ENCODE measurements at places on chromosomes 1 and 21.

DNA sequence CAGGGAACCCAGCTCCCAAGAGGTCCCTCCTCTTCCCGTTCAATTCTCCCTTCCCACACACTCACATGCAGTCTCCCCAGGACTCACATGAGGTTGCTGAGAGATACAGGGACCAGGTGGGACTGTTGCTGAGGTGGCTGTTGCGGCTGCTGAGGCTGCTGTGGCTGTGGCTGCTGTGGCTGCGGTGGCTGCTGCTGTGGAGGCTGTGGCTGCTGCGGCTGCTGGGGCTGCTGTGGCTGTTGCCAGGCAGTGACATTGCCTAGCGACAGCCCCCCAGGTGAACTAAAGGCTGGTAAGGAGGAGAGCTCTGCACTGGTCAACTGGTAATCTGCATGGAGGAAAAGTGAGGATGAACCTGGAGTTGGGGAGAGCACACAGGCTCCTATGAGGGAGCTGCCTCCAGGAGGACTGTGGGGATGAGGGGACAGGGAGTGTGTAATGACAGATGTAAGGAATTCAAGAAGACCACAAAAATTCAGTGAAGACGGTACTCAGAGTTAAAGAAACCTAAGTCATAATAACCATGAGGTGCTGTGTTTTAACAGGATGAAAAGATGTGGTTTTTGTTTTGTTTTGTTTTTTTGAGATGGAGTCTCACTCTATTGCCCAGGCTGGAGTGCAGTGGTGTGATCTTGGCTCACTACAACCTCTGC lies 31.8 kb downstream of the MEF2D start:
- no peak for DNase-seq

- DNase-seq, result no peak
Observed at GRCh38 chr21:15742052-15742670, 12.4 kb downstream of the USP25 start.

DNA sequence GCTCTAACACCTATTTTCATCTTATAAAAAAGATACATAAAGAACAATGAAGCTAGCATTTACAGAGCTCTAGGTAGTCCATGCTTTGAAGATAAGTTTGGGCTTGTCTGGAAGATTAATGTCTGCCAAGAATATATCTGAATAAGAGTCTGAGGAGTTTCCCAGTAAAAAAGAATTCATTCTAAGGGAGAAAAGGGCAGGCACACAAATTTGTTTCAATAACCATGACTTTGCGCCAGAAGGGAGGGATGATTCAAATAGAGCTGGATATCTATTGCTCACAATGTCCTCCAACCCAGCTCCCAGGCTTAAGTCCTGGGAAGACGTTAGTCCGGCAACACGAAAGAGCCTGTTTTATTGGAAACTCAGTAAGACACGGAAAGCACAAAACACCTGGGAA lies 9.7 kb upstream of the TTLL7 start:
- no peak for DNase-seq

GRCh38 chr1:189646066-189646465 lies 831.6 kb downstream of the BRINP3 start:
- no peak for DNase-seq

GRCh38 chr1:10280439-10281350 lies 70.3 kb downstream of the KIF1B start:
- peak; percentile 12 for DNase-seq

- no peak for DNase-seq
Observed at GRCh38 chr1:220696863-220697231, 6.7 kb downstream of the C1orf115 start.

GRCh38 chr21:45250914-45251634 lies 36.6 kb downstream of the POFUT2 start:
- DNase-seq, result no peak

DNA sequence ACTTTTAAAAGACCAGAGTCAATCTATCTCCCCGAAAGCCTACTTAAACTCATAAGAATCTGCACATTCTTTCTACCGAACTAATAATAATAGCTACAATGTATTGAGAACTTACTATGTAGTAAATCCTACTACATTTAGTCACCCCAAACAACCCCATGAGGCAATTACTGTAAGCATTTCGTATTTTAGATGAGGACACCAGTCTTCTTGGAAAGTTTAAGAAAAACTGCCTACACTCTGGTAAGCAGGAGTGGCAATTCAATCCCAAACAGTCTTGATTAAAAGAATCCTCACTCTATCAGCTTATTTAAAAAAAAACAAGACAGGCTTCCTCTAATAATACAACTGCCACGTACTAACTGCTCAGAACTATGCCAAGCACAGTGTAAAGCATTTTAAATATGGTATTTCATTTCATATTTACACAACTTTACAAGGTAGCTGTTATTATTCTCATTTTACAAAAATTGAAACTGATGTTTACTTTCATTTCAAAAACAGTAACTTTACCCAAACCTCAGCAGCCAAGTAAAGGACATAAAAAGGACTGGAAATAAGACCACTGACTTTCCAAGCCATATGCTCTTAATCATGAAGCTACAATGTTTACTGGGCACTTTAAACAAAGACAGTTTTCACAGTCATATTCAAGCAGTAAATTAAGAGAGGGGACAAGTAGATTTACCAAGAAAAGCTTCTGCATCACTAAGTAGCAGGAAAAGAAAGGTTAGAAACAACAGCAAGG lies 13.9 kb downstream of the ARID4B start:
- no peak for DNase-seq

DNA sequence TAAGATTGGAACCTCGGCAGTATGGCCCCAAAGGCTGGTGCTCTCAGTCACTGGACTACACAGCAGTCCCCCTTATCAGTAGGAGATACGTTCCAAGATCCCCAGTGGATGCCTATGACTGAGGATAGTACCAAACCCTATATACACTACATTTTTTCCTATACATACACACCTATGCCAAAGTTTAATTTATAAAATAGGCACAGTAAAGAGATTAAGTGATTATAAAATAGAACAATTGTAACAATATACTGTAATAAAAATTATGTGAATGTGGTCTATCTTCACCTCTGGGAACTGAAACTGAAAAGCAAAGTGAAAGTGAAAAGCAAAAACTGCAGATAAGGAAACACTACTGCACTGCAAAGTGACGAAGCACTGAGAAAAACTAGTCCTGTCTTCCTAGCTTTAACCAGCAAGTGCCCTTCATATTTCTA lies 96.8 kb downstream of the INTS7 start:
- no peak for DNase-seq

DNA sequence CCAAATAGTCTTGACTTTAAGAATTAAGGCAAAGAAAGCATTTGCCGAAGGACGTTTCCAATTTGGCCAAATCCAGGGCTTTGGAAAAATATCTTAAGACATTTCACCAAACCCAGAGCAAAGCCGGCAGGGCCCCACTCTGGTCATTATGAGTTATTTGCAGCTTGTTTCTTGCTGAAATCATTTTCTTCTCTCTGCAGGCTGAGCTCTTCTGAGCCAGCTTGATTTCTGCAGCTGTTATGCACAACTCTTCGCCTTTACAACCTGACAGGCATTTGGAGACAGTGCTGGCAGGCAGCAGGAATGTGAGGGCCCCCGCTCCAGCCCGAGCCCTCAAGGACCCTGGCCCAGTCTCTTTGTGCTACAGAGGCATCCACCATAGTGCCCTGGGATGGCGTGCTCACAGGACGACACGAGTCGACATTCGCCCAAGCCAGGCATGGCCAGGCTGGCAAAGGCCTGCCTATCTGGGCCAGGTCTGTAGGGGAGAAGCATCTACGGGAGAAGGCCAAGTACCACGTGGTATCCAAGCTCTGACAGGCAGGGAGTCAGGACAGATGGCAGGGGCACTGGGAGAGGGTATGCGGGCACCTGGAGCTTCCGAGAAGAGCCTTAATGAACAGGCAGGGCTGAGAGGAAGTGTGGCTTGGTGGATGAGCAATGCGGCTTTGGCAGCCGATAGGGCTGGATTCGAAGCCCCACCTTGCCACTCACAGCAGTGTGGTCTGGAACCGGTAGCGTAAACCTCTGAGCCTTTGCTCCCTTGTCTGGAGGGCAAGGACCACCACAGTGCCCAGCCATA lies 32.3 kb downstream of the SYF2 start:
- no peak for DNase-seq

- no peak for DNase-seq
Observed at GRCh38 chr1:201755200-201755599, 73.8 kb upstream of the IPO9 start.

DNA sequence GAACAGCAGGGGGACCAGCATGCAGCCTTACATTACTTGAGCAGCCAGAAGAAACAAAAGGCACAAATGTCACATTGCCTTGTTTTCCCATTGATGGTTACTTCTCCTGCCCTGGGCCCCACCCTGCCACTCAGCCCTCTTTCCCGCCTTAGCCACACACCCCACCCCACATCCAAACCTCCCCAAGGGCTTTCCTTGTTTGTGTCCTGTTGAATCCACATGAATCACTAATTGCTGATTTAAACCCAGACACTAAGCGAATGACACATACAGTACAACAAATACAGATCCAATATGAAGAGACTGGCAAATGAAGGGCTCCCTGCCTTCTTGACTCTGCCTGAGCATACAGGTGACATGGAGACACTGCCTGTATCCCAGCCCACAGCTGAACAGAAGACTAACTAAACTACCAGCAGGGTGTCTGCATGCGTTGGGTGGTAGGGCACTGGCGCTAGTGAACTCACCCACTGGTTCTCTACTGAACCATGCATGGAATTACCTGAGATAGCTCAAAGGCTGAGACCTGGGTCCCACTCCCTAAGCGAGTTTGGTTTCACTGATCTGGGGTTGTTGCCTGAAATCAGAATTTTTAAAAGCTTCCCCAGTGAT lies 3.1 kb downstream of the IGSF3 start:
- no peak for DNase-seq

GRCh38 chr1:6866825-6867224 lies 81.6 kb downstream of the CAMTA1 start:
- no peak for DNase-seq

- no peak for DNase-seq
Observed at GRCh38 chr1:226210571-226211176, 12.8 kb upstream of the MIXL1 start.

- no peak for DNase-seq
Observed at GRCh38 chr1:70134148-70134547, 71.2 kb downstream of the LRRC40 start.

DNA sequence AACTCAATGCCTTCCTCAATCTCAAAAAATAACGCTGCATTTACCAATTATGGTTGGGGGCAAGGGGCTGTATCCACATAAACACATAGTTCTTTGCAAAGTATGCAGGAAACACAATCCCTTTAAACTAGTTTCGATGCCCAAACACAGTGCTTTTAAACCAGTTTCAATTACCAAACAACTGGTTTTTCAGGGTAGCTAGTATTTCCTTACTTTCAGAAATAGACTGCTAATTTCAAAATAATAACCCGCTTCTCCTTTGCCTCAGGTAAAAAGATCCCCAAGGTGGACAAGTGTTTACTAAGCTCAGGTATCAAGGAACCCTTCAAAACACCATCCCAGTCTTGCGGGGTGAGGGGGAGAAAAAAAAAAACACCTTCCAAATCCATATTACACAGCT lies 2.8 kb downstream of the SIPA1L2 start:
- no peak for DNase-seq

DNA sequence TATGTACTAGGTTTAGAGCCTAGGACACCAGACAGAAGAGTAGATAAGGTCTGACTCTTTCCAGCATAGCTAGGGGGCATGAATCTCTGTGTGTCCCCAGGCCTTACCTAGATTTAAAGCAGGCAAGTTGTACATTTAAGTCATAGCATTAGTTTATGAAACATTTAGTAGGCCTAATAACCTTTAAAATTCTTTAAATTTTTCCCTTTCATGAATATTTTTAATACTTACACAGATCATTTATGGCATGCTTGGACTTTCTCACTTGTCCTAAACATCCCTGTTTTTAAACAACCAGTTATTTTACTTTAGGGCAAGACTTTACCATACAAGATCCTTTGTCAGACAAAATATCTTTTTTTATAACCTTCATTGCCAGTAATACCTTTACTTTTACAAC lies 258.4 kb upstream of the ZRANB2 start:
- no peak for DNase-seq
